ENCODE measurements at places on chromosomes 2 and 18.

- DNase-seq, result no peak
Observed at GRCh38 chr2:99613980-99614379, 124.2 kb upstream of the REV1 start.

GRCh38 chr2:96072746-96073145, 38.0 kb upstream of the GPAT2 start:
- no peak for DNase-seq

DNA sequence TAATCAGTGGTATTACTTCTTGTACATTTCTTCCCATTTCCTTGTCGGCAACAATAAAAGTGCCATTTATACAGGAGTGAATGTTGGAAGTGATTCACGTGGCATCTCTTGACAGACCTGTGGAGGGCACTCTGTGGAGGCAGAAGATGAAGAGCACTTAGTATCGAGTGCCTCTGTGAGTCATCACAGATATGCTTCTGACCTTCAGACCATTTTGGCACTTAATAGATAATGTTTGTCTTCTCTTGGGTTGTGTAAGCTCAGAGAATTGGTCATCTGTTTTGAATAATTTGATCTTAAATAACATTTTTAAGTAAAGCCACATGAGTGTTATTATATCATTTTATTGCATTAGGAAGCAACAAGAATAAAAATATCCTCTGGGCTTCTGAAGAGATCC, 305.5 kb downstream of the PTPRM start:
- no peak for DNase-seq

GRCh38 chr2:47357483-47357882, 45.5 kb upstream of the MSH2 start:
- DNase-seq, result no peak

DNA sequence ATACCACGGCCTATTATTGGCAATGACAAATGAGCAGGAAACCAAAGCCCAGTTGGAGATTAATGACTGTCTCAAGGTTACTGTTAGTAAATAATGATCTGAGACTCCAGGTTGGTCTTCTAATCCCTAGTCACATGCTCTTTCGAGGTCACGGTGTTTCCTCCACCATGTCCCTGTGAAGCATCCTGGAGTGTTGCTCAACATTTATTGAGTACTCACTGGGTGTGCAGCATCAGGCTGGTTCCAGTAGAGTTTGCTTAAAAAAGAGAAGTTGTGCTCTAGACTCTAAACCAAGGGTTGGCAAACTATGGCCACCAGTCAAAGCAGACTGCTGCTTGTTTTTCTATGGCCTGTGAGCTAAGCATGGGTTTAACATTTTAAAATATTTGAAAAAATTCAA, 263.8 kb upstream of the ATP5MC3 start:
- no peak for DNase-seq

DNA sequence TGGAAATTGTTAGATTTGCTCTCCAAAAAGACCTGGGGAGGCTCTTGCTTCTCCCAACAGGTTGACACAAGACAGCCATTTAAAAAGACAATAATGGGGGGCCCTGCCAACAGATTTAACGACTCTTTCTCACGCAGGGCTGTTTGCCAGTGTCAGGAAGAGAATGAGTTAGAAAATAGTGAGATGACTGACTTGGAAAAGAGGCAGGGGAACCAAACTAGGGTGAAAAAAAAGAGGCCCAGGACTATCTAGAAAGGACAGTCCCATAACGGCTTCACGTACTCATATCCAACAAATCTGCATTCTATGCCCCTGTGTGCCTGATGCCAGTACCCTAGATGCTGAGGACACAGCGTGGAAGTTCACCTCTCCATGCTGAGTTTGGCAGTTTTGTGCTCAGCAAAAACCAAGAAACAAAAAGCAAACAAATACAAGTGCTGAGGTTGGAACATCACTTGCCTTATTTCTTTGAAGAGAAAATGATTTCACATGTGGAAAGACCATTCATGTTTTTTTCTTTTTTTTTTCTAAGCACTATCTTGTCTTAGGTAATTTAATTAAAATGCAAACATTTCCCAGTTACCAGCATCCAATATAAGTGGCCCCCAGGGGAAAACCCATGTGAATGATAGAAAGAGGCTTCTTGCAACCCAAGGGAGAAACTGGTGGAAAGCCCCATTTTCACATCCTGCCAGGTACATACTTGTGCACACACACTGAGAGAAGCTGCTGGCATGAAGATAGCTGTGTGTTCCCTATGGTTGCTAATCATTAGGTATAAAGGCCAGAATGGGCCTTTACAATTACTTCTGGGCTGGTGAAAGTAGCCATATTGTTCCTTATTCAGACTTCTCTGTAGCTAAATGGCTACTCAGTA, 10.6 kb upstream of the WIPF1 start:
- no peak for DNase-seq

DNA sequence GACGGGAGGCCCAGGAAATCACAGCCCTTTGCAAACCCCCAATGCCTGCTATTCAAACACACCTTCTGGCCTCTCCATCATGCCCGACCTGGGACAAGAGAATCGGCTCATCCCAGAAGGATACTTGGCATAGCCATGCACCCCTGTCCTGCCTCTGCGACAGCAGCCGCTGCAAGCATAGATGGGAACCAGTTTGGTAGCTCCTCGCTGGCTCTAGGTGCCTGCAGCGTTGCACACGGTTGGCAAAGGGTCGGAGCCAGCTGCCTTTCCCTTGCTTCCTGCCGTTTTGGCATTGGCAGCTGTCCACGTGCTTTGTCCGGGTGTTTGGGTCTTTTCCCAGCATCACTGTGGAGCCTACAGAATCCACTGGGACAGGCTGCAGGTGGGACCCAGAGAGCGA, 76.9 kb downstream of the TWIST2 start:
- no peak for DNase-seq

DNA sequence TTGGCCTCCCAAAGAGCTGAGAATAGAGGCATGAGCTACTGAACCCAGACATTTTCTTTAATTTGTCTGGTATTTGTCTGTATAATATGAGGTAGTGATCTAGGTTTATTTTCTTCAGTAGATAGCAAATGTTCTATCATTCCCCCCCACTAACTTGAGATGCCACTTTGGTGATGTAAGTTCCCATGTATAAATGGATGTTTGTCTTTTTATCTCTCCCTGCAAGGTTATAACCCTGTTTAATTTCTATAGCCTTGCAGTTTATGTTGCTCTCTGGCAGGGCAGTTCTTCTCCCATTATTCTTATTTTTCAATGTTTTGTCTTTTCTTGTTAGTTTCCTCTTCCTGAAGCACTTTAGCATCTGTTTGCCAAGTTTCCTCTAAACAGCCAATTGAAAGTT, 39.1 kb upstream of the MAP4K4 start:
- no peak for DNase-seq

GRCh38 chr18:41135146-41135545, 819.9 kb upstream of the PIK3C3 start:
- DNase-seq, result no peak

DNA sequence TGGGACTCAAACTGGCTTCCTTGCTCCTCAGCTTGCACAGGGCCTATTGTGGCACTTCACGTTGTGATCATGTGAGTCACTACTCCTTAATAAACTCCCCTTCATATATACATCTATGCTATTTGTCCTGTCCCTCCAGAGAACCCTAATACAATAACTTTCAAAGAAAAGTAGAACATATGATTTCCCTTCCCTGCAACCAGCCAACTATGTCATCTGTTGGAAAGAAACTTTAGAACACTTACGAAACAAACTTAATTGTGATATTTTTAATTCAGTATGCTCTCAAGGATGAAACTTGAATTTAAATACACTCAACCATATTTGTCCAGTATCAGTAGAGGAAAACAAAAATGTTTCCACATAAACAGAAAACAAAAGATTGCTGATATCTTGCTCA, 84.4 kb downstream of the DYM start:
- DNase-seq, result no peak

GRCh38 chr2:160639472-160639871, 145.9 kb upstream of the RBMS1 start:
- DNase-seq, result no peak

- no peak for DNase-seq
Observed at GRCh38 chr2:61769093-61769675, 84.7 kb downstream of the FAM161A start.

DNA sequence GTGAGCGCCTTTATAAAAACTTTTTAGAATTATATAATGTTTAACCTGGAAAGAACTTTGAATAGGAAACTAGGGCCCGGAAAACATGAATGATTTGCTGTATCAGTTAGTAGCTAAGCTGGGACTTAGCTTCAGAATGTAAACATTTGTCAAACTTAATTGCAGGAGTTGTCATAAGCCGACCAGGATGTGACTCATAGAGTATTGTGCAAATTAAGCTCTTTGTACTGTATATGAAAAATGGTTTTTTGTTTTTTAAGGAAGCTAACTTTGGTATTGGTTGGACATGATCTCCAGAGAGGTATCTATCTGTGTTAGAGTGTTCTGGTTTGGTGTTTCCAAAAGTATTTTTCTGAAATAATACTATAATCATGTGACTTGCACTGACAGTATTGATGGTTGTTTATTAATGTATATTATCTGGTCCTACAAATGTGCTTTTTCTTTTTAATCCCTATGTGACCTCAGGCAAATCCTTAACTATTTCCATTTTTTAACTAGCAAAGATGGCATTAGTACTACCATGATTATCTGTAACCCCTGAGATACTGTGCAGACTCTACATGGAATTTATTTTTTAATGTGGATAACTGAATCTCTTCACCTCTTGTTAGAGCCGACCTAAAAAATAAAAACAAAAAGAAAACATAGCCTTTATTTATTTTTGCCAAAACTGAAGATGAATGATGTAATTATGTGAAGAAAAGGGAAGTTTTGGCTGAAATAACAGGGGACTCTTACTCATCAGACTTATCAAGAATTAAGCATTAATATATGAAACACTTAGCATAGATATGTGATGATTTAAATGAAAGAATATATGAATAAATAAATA, 11.7 kb downstream of the YIPF4 start:
- no peak for DNase-seq

DNA sequence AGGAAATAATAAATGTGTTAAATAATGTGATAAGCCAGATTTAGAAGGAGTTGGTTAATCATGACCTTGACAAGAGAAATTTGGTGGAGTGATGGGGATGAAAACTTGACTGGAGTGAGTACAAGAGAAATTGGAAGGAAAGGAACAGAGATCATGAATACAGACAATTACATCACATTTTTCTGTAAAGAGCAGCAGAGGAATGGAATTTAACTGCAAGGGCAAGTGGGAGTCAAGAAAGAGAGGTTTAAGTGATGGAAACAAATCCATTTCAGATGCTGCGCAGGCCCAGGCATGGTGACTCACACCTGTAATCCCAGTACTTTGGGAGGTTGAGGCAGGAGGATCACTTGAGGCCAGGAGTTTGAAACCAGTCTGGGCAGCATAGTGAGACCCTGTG, 46.7 kb downstream of the ICA1L start:
- no peak for DNase-seq

DNA sequence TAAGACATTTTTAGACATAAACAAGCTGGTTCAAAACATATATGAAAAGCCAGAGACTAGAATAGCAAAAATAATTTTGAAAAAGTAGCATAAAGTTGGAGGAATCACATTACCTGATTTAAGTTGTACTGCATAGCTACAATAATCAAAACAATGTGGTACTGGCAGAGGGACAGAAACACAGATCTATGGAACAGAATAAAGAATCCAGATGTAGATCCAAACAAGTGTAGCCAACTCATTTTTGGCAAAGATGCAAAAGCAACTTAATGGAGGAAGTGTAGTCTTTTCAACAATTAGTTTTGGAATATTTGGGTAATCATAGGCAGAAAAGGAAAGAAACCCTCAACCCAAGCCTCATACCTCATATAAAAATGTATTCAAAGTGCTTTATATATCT, 278.7 kb upstream of the ZNF521 start:
- DNase-seq, result no peak

DNA sequence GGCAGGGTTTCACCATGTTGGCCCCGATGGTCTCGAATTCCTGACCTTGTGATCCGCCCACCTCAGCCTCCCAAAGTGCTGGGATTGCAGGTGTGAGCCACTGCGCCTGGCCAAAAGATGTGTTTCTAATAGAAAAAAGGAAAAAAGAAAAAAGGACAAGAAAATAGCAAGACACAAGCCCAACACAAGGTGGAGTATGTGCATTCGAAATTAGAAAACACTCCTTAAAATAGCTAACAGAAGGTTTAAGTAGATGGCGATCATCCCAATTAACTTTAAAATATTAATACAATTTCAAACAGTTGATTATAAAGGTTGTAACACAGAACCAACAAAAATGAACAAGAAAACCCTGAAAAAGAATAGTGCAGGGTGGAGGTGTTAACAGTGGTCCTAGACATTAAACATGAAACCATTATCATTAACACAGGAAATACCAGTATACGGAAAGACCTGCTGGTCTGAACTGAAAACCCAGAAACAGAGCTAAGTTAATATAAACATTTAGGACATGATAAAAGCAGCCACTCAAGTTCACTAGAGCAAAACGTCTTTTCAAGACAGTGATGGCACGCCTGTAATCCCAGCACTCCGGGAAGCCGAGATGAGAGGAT, 57.9 kb downstream of the HDLBP start:
- no peak for DNase-seq

DNA sequence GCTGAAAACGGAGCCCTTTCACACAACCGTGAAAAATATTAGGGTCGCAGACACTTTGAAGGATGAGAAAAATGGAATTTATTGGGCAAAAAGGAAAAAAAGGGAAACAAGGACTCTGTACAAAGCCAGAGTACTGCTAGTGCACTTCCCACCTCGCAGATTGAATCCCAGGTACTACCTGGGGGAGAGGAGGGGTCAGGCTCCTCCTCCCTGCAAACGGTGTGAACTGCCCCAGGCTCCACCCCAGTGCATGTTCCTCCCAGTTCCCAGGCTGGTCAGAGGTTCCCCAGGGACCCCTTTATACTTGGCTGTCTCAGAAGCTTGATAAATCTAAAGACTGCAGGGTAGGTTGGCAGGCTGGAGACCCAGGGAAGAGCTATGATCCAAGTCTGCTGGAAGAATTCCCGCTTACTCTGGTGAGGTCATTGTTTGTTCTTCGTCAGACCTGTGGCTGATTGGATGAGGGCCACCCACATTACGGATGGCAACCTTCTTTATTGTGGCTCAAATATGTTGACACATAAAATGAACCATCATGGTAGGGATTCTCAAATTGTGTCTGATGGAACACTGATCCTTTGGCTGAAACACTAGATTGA, 290.4 kb upstream of the POU3F3 start:
- no peak for DNase-seq

DNA sequence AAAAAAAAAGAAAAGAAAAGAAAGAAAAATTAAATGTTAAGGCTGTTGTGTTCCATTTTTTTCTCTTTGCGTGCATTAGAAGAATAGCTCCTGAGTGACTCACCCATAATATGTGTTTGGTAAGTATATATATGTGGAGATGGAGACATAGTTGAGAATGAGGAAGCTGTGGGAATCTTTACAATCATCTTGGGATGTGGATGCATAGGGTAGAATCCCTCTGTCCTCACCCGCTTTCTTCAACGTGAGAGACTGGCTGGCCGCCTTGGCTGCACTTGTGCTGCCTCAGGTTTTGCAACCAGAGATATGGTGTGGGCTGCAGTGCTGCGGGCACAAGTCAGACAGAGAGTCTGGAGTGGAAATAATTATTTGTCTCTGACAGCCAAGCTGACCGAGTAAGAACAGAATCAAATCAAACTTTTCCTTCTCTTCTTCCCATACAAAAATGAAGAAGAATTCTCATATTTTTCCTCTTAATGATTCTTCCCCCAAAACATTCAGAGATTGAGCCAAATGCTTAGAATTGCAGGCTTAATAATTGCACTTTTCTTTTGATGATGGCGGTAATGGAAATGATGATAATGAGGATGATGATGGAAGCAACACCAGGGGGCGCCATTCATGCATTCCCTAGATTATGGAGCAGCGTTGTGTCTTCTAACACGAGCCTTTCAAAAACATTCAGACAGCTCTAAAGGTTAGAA, 48.5 kb downstream of the SERPINB7 start:
- DNase-seq, result no peak
